ENCODE measurements at places on chromosomes 2 and 18.

GRCh38 chr2:230256733-230257332 lies 31.3 kb downstream of the SP140 start:
- DNase-seq, result no peak

- DNase-seq, result no peak
Observed at GRCh38 chr18:54261894-54262293, 7.4 kb upstream of the POLI start.

DNA sequence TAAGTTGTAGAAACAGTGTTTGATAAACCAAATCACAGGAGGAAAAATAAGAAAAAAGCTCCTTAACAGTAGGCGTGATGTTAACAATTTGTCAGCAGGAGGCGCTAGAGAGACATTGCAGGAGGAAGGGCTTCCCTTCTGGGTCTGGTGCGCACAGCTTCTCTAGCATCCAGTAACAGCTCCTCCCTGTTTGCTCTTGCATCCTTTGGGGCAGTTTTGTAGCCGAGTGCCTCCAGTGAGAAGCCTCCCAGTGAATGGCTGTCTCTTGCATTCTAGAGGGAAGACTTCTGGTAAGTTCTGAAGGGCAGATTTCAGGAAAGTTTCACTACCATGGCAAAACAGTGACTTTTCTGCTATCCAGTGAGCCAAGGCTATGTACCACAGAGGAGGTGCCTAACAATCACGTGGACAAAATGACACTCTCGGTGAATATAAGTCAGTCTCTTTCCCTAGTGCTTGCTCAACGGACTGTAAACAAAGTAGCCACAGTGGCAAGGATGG lies 9.5 kb upstream of the ZNF396 start:
- peak; percentile 31 for DNase-seq

DNA sequence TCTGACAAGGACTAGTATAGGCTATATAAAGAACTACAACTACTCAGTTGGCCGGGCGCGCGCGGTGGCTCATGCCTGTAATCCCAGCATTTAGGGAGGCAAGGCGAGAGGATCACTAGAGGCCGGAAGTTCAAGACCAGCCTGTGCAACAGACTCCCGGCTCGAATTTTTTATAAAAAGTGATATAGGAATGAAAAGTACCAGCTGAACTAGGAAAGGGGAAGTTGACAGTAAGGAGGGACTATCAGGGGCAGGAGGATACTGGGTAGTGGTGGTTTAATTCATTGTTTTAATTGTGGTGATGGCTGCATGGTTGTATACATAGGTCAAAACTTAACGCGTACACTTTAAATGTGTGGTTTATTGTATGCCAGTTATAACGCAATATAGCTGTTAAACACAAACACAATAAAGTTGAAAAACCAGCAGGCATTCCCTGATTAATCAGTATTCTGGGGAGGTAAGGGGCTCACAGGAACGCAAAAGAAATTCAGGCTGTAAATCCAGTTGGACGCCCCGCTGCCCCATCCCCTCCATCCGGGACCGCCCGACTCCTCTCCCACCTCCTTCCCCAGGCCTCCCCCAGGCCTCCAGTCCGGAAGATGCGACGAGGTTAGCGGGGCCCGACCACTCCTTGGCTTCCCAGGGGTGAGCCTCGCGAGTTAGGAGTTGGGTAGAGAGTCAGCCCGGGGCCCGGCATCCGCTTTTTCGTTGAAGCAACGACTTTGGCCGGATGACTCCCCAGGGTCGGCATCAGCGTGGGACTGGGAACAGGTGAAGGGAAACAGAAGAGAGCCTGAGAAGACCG lies 746 bp upstream of the POLR1B start:
- DNase-seq, result no peak

- DNase-seq, result no peak
Observed at GRCh38 chr2:103293742-103294077, 531.9 kb downstream of the TMEM182 start.

GRCh38 chr2:26530696-26531095 lies 52.8 kb upstream of the OTOF start:
- no peak for DNase-seq

DNA sequence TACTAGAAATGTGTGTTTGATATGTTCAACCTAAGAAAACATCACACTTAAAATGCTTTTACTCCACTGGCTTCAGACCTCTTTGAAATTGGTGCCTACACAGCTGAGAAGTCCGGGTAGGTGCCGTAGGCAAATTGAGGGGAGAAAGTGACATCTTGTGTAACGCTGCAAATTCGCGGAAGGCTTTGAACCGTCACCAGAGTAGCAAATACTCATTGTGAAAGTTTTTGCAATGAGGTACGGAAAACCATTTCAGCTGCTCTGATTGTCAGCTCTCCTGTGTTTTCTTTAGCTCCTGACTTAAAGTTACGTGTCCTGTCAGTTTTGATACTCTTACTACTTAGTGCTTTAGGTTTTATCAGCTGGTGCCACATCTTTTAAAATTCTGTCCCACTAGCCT lies 224.5 kb downstream of the FAM210A start:
- DNase-seq, result no peak

GRCh38 chr2:206212673-206213513 lies 53.2 kb downstream of the EEF1B2 start:
- no peak for DNase-seq

All from T-helper 22 cell (primary cell).